ENCODE measurements at places on chromosomes 7 and 10.

GRCh38 chr7:120611975-120612374, 246.0 kb downstream of the TSPAN12 start:
- DNase-seq: no peak

- DNase-seq: no peak
Observed at GRCh38 chr10:6353526-6353925, 150.8 kb downstream of the PFKFB3 start.

DNA sequence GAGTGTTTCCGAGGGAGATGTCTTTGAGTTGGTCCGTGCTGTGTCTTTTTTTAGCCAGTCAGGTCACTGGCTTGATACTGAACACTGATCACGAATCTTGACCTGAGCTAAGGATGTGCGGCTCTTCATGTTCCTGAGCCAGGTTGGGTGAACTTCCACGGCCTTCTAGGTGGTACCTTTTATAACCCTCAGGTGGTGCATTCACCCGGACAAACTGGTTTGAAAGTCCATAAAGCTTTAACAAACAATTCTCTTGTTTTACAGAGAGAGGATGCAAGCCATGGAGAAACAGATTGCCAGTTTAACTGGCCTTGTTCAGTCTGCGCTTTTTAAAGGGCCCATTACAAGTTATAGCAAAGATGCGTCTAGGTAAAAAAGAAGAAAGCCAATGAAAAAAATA, 229.5 kb downstream of the ARHGAP21 start:
- no peak for DNase-seq

DNA sequence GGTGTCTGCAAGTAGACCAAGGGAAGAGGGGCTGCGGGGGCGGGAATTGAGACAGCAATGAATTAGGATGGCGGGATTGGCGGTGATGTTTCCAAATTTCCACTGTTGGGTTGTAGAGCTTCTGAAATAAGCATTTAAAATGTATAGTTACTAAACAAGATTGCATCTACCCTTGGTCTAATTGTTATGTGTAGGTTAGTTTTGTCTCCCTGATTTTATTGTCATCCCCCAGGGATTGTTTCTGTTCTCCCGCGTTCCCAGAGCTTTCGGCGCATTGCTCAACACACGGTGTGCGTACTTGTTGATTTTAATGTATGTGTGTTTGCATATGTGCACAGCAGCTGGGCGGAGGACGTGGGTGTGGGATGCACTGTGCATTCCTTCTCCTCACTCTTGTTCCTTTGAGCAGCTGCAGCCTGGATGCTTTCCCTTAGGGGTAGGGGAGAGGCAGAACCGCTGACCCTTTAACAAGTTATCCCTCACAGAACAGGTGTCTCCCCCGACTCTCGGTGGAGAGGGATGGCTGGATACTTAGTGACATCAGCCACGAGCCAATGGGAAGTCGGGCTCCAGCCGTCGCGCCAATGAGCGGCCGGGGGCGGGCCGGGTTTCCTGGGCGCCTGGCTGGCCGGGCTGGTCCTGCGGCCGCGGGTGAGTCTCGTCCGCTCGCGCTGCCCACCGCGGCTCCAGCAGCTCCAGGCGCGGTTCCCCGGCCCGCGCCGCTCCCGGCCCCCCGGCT, at the start of gene TSPAN33:
TSPAN33 (plus strand) TSS at position 613 of the 739 bp plus-strand sequence. CDS start 274 bp downstream, outside the sequence.
- peak; percentile 95 for DNase-seq

DNA sequence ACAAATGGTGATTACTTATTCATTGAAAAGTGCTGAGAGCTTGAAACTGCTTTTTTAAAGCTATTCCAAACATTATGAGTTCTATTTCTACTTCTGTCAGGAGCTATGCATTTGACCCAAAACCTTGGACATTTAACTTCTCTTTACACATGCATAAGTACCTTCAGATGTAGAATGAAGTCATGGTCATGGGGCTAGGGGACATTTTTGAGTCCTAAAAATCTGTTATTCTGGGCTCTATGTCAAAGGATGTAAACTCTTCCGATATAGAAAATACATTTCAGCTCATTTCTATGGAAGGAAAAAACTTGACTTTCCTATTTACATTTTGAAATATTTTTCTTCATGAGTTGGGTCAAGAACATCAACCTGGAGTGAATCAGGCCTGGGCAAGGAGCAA, 179.5 kb upstream of the CXCL12 start:
- DNase-seq: no peak

DNA sequence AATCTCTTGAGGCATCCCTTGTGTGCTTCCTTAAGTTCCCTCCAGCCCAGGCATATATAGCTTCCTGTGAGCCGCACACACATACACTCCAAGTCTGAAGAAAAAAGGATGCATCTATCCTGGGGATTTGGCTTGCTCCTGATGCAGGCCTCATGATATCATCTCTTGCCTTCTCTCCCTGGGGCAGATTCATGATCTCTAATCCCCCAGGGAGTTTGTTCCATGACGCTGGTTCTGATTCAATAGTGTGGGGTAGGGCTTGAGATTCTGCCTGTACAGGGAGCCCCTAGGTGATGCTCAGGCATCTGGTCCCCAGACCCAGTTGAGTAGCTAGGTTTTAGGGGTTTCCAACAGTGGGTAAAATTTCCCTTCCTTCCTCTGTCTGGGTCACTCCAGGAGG, 1.5 kb downstream of the PON1 start:
- no peak for DNase-seq
